ENCODE measurements at places on chromosomes 4 and X. TPM values are rescaled to one million over a fixed set of nuclear protein-coding genes. Genes with fewer than 3 reads are reported as not detected.
A peak's percentile ranks its signal among the peaks of the same experiment; 100 is the strongest.

GRCh38 chr4:73663576-73663975, 43.3 kb upstream of the RASSF6 start:
- H3K4me3 ChIP-seq, result no peak overlapping the region
- no peaks in the 10 kb centered on the region for H3K36me3 ChIP-seq
- H3K27ac ChIP-seq, result no peak overlapping the region
- H3K4me1 ChIP-seq, result peaks cover 1% of the 10 kb centered on the region
- H3K27me3 ChIP-seq, result no peaks in the 10 kb centered on the region
- no peak for DNase-seq

Gene IRS4
- 0.16 TPM for total RNA-seq

Gene AFM
- total RNA-seq, result not detected

Gene DACH2
- total RNA-seq, result not detected

- no peaks in the 10 kb centered on the region for H3K4me1 ChIP-seq
- no peaks in the 10 kb centered on the region for H3K36me3 ChIP-seq
- peaks cover 23% of the 10 kb centered on the region for H3K27me3 ChIP-seq
- no peak for DNase-seq
Measured at GRCh38 chrX:149458586-149458985, 46.5 kb downstream of the IDS start.

GRCh38 chr4:10296730-10297129, 160.5 kb downstream of the ZNF518B start:
- no peaks in the 10 kb centered on the region for H3K36me3 ChIP-seq
- no peak for DNase-seq
- H3K27ac ChIP-seq, result no peak overlapping the region
- peaks cover 25% of the 10 kb centered on the region for H3K27me3 ChIP-seq
- no peak overlapping the region for H3K4me3 ChIP-seq

GRCh38 chrX:3717742-3718420, 4.4 kb upstream of the PRKX start:
- H3K27ac ChIP-seq, result no peak overlapping the region
- DNase-seq, result no peak
- H3K4me1 ChIP-seq, result no peaks in the 10 kb centered on the region
- no peak overlapping the region for H3K4me3 ChIP-seq

Gene IGFBP7
- total RNA-seq, result 0.35 TPM

GRCh38 chr4:129561886-129562671, 466.1 kb downstream of the C4orf33 start:
- no peaks in the 10 kb centered on the region for H3K36me3 ChIP-seq
- H3K4me1 ChIP-seq, result no peaks in the 10 kb centered on the region

- H3K27ac ChIP-seq, result peak overlapping the region; percentile 66
- H3K4me1 ChIP-seq, result peaks cover 59% of the 10 kb centered on the region
- H3K36me3 ChIP-seq, result peaks cover 12% of the 10 kb centered on the region
- no peak overlapping the region for H3K4me3 ChIP-seq
- H3K27me3 ChIP-seq, result no peaks in the 10 kb centered on the region
- no peak for DNase-seq
Measured at GRCh38 chrX:154540897-154541535, 5.6 kb downstream of the G6PD start.

Gene MBNL3
- 25.1 TPM for total RNA-seq

Gene FGF13
- total RNA-seq, result not detected

GRCh38 chr4:98642991-98643426, 15.4 kb downstream of the TSPAN5 start:
- no peaks in the 10 kb centered on the region for H3K27me3 ChIP-seq
- H3K27ac ChIP-seq, result peak overlapping the region; percentile 44
- DNase-seq, result peak; percentile 47
- peaks cover 11% of the 10 kb centered on the region for H3K36me3 ChIP-seq
- H3K4me3 ChIP-seq, result no peak overlapping the region
- peaks cover 50% of the 10 kb centered on the region for H3K4me1 ChIP-seq

Gene ANOS1
- not detected for total RNA-seq

- no peak for DNase-seq
- peaks cover 32% of the 10 kb centered on the region for H3K36me3 ChIP-seq
- peaks cover 29% of the 10 kb centered on the region for H3K4me1 ChIP-seq
- no peak overlapping the region for H3K4me3 ChIP-seq
- no peaks in the 10 kb centered on the region for H3K27me3 ChIP-seq
- no peak overlapping the region for H3K27ac ChIP-seq
Measured at GRCh38 chr4:73245955-73246354, 12.6 kb downstream of the ANKRD17 start.

DNA sequence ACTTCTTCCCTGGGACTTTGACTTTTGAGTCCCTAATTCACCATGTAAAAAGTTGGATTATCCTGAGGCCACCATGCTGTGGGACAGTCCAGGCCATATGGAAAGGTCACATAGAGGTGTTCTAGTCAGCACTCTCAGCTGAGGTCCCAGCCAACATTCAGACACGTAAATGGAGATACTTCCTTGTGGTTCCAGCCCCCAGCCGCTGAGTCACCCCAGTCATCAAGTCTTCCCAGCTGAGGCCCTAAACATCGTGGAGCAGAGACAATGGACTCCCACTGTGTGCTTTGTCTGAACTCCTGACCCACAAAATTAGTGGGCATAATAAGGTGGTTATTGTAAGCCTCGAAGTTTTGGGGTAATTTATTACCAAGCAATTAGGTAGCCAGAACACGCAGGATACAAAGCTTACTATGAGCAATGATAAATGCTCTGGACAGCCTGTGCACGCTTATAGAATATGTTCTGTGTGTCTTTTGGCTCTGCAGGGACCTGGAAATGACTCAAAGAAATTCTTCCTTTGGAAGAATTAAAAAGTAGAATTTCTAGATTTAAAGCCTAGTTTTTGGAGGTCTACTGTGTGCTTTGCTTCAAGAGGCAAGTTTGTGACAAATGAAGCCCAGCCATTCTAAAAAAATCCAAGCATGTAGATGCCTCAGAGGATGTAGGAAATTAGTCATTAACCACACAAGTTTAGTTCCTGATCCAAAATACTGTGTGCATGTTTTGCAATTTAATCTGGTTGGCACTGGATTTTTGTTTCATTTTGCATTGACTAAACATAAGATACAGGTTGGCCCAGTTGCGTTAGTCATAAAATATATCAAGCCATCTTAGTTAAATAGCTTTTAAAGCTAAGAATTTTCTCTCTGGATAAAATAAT, 33.2 kb upstream of the SLC9A7 start:
- no peak for DNase-seq
- no peaks in the 10 kb centered on the region for H3K36me3 ChIP-seq
- H3K27ac ChIP-seq, result peak overlapping the region; percentile 43
- H3K4me1 ChIP-seq, result peaks cover 19% of the 10 kb centered on the region
- no peak overlapping the region for H3K4me3 ChIP-seq

DNA sequence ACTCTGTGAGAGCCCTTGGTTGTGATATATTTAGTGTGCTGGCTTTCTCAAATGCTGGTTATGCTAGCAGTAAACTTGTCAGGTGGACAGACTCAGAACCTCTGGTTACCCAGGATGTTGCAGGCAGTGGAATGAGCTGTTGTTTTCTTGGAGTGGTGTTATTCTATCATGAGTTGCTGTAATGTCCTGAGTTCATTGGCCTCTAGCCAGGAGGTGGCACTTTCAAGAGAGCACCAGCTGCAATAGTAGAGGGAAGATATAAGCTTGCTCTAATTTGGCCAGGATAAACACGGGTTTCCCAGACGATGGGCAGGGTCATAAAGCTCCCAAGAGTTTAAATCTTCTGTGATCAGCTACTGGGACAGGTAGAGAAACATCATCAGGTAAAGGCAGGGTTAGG, 95.0 kb upstream of the UBQLN2 start:
- no peak for DNase-seq
- no peak overlapping the region for H3K27ac ChIP-seq
- H3K27me3 ChIP-seq, result no peaks in the 10 kb centered on the region
- H3K4me3 ChIP-seq, result no peak overlapping the region
- H3K36me3 ChIP-seq, result peaks cover 6% of the 10 kb centered on the region
- H3K4me1 ChIP-seq, result no peaks in the 10 kb centered on the region

Gene SNCA
- 2.0 TPM for total RNA-seq

Gene CENPVL3
- total RNA-seq, result not detected

- DNase-seq, result no peak
- no peak overlapping the region for H3K4me3 ChIP-seq
- no peaks in the 10 kb centered on the region for H3K36me3 ChIP-seq
Measured at GRCh38 chr4:187103351-187103750, 379.7 kb upstream of the FAT1 start.

Gene MND1
- total RNA-seq, result 25.2 TPM

GRCh38 chr4:150345207-150345744, 236.7 kb upstream of the MAB21L2 start:
- DNase-seq, result no peak
- H3K27me3 ChIP-seq, result no peaks in the 10 kb centered on the region
- H3K27ac ChIP-seq, result no peak overlapping the region
- no peak overlapping the region for H3K4me3 ChIP-seq
- peaks cover 13% of the 10 kb centered on the region for H3K36me3 ChIP-seq

Gene FAM9B
- not detected for total RNA-seq

- no peak overlapping the region for H3K27ac ChIP-seq
- H3K4me3 ChIP-seq, result no peak overlapping the region
- DNase-seq, result no peak
- peaks cover 3% of the 10 kb centered on the region for H3K36me3 ChIP-seq
Measured at GRCh38 chr4:186061921-186062320, 7.0 kb upstream of the TLR3 start.

DNA sequence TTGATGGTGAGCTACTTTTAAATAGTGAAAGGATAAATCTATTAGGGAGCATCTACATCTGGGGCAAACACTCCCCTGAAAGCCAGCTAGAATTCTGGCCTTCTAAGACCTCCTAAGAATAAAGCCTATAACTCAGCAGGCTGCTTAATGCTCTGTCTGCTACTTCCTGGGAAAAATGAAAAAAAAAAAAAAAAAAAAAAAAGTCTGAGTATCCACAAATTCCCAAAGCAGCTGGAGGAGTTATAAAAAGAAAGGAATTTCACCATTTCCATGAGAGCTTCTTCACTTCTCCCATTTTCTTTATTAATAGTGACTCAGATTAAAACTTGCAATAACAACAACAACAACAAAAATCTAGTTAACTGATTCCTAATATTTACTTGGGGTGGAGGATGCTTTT, 511.2 kb downstream of the INPP4B start:
- no peaks in the 10 kb centered on the region for H3K4me1 ChIP-seq
- no peak overlapping the region for H3K27ac ChIP-seq
- no peak overlapping the region for H3K4me3 ChIP-seq
- DNase-seq, result no peak
- H3K36me3 ChIP-seq, result peaks cover 26% of the 10 kb centered on the region

DNA sequence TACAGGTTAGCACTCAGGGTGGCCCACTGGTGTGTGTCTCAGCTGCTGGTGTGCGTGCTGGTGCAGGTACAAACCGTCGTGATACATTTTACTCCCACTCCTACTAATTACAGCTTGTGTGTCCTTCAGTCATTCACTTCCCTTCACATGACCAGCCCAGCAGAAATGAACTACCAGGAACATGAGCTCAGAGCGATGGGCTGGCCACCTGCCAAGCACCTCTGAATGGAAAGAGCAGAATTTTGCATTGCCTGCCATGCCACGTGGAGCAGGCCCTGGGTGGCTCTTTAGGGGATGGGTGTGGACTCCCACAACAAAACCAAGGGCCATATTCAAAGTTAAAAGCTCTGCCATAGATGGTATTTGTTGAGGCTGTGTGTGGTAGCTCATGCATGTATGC, 58.9 kb upstream of the PGM2 start:
- H3K4me1 ChIP-seq, result peaks cover 22% of the 10 kb centered on the region
- H3K36me3 ChIP-seq, result no peaks in the 10 kb centered on the region
- H3K4me3 ChIP-seq, result no peak overlapping the region

DNA sequence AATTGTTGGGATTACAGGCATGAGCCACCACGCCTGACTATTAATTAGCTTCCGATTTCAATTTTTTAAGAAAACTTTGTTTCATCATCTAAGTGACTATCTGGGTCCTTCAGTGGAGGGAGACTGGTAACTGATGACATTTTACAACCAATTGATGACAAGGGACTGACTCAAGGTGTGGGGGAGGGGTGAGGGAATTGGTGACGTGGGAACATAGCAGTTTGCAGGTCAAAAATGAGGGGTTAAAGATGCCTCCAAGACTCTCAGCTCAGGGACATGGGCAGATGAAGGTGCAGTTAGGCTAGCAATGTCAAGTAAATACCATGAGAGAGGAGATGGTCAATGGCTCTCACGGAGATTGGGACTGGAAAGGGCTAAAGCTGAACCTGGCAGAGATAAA, 5.7 kb upstream of the FAM9C start:
- H3K4me3 ChIP-seq, result no peak overlapping the region
- DNase-seq, result no peak
- peaks cover 47% of the 10 kb centered on the region for H3K4me1 ChIP-seq
- no peaks in the 10 kb centered on the region for H3K27me3 ChIP-seq

- no peak for DNase-seq
- no peaks in the 10 kb centered on the region for H3K36me3 ChIP-seq
- peaks cover 42% of the 10 kb centered on the region for H3K27me3 ChIP-seq
- H3K27ac ChIP-seq, result no peak overlapping the region
- peaks cover 8% of the 10 kb centered on the region for H3K4me1 ChIP-seq
- H3K4me3 ChIP-seq, result no peak overlapping the region
Measured at GRCh38 chr4:38499101-38499500, 164.9 kb upstream of the KLF3 start.

- H3K4me1 ChIP-seq, result no peaks in the 10 kb centered on the region
- DNase-seq, result no peak
- H3K36me3 ChIP-seq, result no peaks in the 10 kb centered on the region
- no peak overlapping the region for H3K27ac ChIP-seq
- H3K4me3 ChIP-seq, result no peak overlapping the region
Measured at GRCh38 chr4:182062936-182063335, 180.3 kb upstream of the TENM3 start.

DNA sequence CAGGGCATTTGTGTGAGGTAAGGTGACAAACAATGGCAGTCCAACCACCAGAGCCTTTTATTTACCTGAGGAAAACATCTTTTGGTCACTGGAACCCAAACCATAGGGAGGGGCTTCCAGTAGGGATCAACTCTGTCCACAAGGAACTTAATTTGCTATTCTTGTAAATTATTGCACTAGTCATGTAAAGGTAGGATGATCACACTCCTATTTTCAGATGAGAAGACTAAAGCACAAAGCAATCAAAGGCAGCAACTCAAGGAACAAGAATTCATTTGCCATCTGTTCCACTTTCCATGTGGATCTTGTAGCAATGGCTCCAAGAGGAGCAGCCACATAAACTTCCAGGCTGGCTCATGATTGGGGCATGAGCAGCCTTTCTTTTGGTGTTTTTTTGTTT, 35.3 kb downstream of the CD99L2 start:
- peaks cover 2% of the 10 kb centered on the region for H3K4me1 ChIP-seq
- no peaks in the 10 kb centered on the region for H3K27me3 ChIP-seq
- H3K4me3 ChIP-seq, result no peak overlapping the region
- H3K36me3 ChIP-seq, result peaks cover 16% of the 10 kb centered on the region
- no peak for DNase-seq
